ENCODE measurements at places on chromosomes 3 and 15.

GRCh38 chr3:57331078-57331610 lies 38.7 kb upstream of the ASB14 start:
- DNase-seq = no peak

DNA sequence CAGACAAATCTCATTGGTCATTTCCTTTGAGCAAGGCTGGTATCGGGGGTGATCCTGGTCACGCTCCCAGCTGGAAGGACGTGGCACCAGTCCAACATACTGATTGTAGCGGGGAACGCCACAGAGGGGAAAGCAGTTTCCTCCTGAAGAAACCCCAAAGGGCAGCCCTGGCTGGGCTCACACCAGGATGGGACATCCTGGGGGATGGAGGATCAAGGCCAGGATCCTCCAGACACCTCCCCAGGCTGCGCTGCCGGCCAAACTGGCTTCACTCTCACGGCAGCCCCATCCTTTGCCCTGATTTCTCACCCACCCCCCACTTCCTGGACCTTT lies 36.6 kb downstream of the MUC20 start:
- no peak for DNase-seq

GRCh38 chr3:11480663-11481298 lies 162.9 kb downstream of the VGLL4 start:
- no peak for DNase-seq

DNA sequence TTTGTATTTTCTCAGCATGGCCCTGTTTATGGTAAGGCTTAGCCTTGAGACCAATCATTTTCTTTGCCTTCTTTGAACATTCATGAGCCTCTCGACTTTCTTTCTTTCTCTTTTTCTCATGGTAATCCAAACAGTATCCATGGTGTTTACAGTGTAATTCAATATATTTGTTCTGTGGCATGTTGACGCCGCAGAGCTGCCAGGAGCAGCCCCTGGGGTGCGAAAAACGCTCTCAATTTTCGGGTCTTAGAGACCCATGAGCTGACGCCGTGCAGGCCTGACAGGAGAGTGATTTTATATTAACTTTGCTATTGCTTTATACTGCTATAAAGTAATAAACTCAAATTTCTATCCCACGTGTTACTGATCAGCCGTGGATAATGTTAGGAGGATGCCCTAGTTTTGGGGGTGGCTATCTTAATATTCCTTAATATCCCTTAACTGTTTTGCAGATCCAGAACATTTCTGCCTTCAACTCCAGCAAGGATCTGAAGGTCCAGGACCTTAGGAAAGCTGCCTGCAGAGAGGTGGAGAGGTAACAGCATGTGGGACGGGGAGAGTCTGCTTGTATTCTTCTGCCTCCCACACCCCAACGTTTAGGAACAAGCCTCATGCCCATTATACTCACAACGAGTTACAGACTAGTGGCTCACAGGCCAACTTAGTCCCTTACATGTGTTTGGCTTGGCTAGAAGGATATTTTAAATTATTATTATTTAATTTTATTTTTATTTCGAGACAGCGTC lies 29.3 kb upstream of the MYO1E start:
- no peak for DNase-seq

GRCh38 chr3:109597444-109597843 lies 260.1 kb upstream of the DPPA4 start:
- no peak for DNase-seq

DNA sequence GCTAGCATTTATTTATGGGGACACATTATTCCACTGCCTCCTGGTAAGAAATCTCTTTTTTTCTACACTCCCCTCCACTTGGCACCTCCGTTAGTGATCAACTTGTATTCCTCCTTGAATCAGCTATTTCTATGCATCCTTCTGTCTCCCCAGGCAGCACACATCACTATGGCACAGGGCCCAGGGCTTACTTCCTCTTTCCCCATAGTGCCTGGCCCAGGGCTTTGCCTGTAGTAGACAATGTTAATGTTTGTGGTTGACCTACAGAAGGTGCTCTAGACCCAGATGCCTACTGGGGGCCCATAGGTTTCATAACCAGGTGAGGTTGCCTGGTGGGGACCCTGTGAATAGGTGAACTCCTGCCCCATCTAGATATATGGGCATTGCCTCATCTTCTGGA lies 44.9 kb downstream of the EPHB1 start:
- DNase-seq = no peak
